Omental fat pad (tissue), 4 donors: ENCODE measurements at places on chromosomes 7 and 10.

DNA sequence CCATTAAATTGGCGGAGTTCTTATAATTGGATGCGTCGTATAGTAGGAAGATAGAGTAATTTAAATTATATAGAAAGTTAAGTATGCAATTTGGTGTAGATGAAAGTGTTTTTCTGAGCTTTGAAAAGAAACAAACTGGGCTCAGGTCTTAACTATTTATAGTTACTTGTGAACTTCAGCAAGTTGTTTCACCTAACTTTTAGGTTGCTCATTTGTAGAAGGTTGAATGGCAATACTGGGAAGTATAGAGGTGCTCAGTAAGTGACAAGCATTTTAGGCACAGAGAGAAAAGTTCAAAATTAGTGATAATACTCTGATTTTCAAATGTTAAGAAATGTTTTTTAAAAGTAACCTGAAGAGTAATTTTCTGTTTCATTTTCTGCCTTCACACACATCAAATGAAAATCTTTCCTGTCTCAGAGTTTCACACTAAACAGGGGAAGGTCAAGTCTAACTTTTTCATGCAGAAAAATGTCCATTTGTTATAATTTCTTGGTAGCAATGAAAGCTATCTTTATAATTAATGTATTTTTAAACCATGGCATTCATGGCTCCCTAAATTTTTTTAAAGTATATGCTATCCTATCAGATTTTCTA, 146.5 kb downstream of the PHF14 start:
- DNase-seq, result no peak

GRCh38 chr10:33038672-33039071, 80.6 kb upstream of the ITGB1 start:
- DNase-seq, result no peak

GRCh38 chr7:155222061-155222460, 75.6 kb upstream of the INSIG1 start:
- DNase-seq, result no peak

DNA sequence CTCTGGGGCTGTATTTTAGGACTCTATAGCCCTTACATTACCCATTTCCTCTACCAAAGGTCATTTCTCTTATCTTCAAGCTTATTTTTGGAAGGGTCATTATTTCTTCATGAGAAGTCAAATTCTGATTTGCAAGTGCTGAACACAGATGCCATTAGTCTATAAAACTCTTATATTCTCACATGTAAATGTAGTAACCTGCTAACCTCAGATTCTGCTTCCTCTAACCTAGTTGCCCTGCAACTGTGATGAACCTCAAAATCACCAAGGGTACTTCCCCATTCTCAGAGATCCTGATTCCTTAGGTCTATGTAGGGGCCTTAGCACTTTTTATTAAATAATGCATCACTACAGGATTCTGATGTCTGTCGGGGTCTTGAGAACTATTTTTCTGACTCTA, 6.3 kb downstream of the FAS start:
- no peak for DNase-seq

DNA sequence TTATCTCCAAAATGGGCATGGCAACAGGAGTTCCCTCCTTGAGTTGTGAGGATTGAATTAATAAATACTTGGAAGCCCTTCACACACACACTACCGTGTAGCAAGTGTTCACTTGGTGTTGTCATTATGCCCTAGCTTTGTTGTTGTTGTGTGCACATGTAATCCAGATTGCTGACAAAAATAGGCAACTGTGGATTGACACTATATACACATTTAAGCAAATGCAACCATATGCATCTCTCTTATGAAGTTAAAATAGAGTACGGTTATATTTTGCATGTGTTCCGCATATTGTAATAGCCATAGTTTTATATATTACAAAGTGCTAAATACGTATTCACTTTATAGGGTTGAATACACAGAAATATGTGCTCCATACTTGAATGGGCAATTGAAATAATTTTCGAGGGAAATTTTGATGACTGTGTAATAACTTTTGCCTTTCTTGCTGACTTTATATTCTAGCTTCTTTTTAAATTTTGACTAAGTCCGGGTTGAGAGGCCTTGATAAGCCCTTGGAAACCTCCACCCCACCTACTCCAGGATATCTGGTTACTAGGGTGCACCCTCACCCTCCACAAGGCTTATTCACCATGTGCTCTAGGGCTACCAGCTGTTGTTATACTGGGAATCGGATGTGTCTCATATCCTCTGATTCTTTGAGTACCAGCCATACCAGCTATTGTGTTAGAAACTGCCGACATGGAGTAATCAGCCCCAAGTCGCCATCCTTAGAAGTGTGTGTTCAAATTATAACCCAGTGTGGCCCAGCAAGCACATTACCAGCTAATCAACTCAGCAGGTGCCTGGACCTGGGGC, 265.0 kb downstream of the CAMK1D start:
- DNase-seq, result no peak
